ENCODE measurements at places on chromosomes 16 and 17.

DNA sequence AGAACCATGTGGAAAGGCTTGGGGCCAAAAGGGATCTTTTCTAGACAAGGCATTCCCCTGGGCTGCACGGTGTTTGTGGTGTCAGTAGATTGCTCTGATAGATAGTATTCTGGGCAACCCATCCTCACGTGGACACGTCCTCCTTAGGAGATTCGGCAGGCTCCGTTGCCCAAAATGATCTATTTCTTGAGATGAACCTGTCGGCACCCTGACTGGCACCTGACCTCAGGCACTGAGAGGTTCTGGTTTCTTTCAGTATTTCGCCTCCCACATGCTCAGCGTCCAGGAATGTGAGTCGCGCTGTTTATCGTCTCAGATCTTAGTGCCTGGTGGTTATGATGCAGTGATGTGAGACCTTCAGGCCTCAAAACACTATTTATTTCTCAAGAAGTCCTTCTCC, 89.7 kb downstream of the MARCHF10 start:
- DNase-seq, result no peak

- DNase-seq, result peak; percentile 62
Measured at GRCh38 chr17:40317345-40317873, 8.4 kb downstream of the RARA start.

DNA sequence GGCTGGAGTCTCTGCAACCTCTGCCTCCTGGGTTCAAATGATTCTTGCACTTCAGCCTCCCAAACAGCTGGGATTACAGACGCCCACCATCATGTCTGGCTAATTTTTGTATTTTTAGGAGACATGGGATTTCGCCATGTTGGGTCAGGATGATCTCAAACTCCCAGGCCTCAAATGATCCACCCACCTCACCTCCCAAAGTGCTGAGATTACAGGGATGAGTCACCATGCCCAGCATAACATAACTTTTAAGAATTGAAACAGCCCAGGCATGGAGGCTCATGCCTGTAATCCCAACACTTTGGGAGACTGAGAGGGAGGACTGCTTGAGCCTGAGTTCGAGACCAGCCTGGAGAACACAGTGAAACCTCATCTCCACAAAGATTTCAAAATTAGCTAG, 2.5 kb downstream of the RSL1D1 start:
- no peak for DNase-seq

DNA sequence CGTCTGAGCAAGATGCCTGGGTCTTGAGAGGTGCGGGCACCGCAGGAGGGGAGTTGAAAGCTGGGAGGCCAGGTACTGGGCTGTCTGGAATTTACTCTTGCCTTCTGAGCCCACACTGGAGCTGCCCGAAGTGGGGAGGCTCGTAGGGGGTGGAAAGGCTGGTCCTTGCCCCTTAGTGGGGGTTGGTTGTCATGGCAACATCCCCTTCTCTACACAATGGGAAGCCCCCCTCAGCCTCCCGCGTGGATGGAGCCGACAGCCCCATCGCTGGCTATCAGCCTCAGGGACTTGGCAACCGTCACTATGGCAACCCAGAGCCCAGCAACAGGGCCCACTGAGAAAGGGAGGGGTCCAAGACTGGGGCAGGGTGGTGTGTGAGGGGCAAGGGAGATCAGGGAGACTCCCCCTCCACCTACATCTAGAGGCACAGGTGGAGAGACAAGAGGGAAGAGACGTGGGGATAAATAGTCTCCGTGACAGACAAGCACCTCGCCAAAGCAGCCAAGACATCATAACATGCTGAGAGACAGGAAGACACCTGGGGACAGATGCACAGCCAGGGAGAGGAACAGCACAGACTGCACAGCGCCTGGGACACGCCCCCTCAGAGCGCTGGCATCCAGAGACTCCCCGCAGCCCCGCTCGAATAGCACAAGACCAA, 5.3 kb upstream of the DNAH2 start:
- no peak for DNase-seq

DNA sequence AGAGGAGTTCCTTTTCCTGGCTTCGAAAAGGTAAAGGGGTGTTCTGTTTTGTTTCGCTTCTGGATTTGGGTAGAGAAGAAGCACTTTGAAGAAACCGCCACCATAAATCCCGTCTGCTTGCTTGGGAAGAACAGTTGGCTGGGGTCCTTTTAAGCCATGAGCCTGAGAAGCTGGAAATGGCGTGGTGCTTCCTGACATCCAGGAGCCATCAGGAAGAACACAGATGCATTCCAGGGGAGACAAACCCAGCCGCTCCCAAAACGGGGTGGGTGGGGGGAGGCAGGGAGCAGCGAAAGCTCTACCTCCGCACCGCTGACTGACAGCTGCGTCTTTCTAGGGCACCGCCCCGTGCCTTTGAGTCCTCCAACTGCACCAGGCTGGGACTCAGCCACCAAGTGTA, 91.6 kb downstream of the ZDHHC7 start:
- DNase-seq, result no peak

- DNase-seq, result no peak
Measured at GRCh38 chr16:61182391-61182790, 853.8 kb downstream of the CDH8 start.

DNA sequence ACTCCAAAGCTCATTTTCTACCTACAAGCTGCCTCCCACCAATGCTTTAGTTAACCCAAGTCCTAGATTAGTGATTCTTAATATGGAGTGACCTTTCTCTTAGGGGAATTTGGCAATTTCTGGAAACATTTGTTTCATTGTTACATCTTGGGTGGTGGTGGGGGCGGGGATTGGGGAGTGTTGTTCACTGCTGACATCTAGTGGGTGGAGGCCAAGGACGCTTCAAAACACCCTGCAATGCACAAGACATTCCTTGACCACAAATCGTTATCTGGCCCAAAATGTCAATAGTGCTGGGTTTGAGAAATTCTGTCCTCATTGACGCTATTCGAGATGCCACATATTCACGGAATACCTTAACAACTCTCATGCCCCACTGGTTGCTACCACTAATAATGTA, 282.9 kb downstream of the RBFOX1 start:
- no peak for DNase-seq

- peak; percentile 31 for DNase-seq
Measured at GRCh38 chr17:1829216-1829591, 498 bp downstream of the SMYD4 start.

DNA sequence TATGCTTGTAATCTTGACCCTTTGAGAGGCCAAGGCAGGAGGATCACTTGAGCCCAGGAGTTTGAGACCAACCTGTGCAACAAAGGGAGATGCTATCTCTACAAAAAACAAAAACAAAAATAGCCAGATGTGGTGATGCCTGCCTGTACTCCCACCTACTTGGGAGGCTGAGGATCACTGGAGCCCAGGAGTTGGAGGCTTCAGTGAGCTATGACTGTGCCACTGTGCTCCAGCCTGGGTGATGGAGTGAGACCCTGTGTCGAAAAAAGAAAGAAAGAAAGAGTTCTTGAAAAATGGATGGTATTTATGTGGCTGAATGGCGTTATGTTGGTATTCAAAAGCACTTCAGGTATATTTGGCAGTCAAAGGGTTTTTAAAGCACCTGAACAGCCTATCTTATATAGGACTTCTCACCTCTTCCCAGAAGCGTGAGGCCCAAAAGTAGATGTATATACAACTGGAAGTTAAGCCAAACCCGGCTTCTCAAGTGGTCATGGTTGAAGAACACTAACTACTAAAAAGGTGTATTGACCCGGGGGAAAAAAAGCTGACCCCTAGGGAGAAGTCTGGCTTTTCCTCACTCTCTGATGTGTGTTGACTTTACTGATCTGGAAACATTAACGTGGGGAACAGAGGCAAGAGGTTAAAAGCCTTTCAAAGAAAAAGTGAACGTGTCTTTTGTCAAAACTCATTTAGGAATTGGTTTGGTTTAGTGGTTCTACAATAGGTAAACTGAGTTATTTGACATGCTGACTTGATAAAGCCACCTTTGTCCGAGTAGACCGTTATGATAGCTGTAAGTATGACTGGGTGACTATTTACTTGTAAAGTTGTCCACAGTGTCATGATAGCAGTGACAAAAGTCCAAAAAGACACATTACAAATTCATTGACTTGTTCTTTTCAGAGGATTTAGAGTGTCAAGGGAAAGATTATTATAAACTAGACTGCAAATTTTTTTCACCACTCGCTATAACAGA, 183.4 kb downstream of the IRX3 start:
- no peak for DNase-seq

All from uterus (tissue), 4 donors.